ENCODE measurements at places on chromosomes 1 and 21. TPM values are rescaled to one million over a fixed set of nuclear protein-coding genes. Genes with fewer than 3 reads are reported as not detected.

The CCDC30 gene
- 1.1 TPM for total RNA-seq

The KPNA6 gene
- total RNA-seq = 39.8 TPM

The TSACC gene
- total RNA-seq = 0.32 TPM

The C1orf35 gene
- total RNA-seq = 8.7 TPM

The HP1BP3 gene
- 157 TPM for total RNA-seq

The ECM1 gene
- total RNA-seq = 0.16 TPM

The ARID1A gene
- 49.2 TPM for total RNA-seq

The KRTAP12-2 gene
- not detected for total RNA-seq

The SLAMF9 gene
- total RNA-seq = not detected

The SLC9C2 gene
- under 0.01 TPM for total RNA-seq

The NR0B2 gene
- total RNA-seq = not detected

The MEGF6 gene
- 30.8 TPM for total RNA-seq

The C1orf87 gene
- total RNA-seq = not detected

The SRSF4 gene
- total RNA-seq = 32.4 TPM

The NBPF10 gene
- total RNA-seq = 0.63 TPM

The SEMA4A gene
- total RNA-seq = 0.16 TPM

The GPR3 gene
- 0.19 TPM for total RNA-seq

The OR2T11 gene
- not detected for total RNA-seq

The PGLYRP4 gene
- total RNA-seq = not detected

The ZNF593OS gene
- not detected for total RNA-seq

The ETV3L gene
- total RNA-seq = not detected

The GJA9 gene
- not detected for total RNA-seq

The PLA2G5 gene
- total RNA-seq = 1.0 TPM

The ADGRL2 gene
- total RNA-seq = 75.9 TPM

The STX12 gene
- total RNA-seq = 67.0 TPM

The SASS6 gene
- total RNA-seq = 3.5 TPM

The EVA1B gene
- 59.6 TPM for total RNA-seq

The GPR157 gene
- total RNA-seq = 4.8 TPM

The ANXA9 gene
- not detected for total RNA-seq

The OTUD7B gene
- 16.9 TPM for total RNA-seq

The SPRR2F gene
- total RNA-seq = not detected

The EFCAB7 gene
- total RNA-seq = 2.6 TPM

The LRRN2 gene
- total RNA-seq = 0.19 TPM

The ZBTB48 gene
- total RNA-seq = 15.9 TPM

The TMPRSS15 gene
- not detected for total RNA-seq

The FCN3 gene
- 0.32 TPM for total RNA-seq

The HNRNPCL2 gene
- total RNA-seq = not detected

The LRRC8B gene
- total RNA-seq = 6.3 TPM

The ZNF648 gene
- total RNA-seq = not detected

The RCAN1 gene
- total RNA-seq = 47.9 TPM

The TAS1R1 gene
- total RNA-seq = not detected

The PPIAL4G gene
- not detected for total RNA-seq

The ITGB3BP gene
- 20.4 TPM for total RNA-seq

The DNAI4 gene
- total RNA-seq = 3.4 TPM

The TDRD5 gene
- total RNA-seq = not detected

The RGSL1 gene
- total RNA-seq = not detected

The AIM2 gene
- not detected for total RNA-seq

The ADAM30 gene
- not detected for total RNA-seq

The SLC5A3 gene
- total RNA-seq = 4.9 TPM

The CD34 gene
- total RNA-seq = 72.0 TPM

All from bladder microvascular endothelial cell (primary cell).